DMS 273 treated with DMSO at 0.1 percent for 48 hours (cell line): ENCODE measurements at places on chromosomes 11 and 22.

DNA sequence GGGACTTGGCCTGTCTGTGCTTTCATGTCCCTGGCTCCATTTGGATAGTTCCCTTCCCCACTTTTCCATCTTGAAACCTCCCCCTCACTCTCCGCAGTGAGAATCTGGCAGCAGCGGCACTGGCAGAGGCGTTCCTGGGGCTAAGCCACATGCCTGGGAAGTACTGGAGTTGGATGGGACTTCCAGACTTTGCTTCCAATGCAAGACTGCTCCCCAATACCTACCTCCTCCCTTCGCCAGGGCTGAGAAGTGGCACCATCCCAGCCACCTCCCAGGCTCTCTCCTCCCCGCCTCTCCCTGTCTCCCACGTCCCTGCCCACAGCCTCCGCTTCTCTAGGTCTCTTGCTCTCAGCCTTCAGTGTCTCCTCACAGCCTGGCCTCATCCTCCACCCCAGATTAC lies 16.6 kb downstream of the TST start:
- DNase-seq: no peak

DNA sequence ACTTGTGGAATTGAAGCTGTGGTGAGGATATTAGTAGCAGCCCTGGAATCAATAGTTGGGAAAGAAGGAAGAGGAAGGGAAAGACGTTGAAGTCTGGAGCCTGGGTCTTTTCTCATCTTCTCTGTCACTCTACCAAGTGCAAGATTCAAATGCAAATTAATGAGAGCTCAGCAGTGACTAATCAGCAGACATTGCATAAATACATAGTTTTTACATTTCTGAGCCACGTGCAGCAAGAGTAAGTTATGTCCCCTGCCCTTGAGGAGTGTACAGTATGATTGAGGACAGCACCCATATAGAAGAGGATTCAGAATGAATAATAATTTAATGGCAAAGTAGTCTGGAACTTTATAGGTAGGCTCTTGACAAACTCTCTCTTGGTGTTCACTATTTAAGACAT lies 23.8 kb downstream of the CTR9 start:
- no peak for DNase-seq

DNA sequence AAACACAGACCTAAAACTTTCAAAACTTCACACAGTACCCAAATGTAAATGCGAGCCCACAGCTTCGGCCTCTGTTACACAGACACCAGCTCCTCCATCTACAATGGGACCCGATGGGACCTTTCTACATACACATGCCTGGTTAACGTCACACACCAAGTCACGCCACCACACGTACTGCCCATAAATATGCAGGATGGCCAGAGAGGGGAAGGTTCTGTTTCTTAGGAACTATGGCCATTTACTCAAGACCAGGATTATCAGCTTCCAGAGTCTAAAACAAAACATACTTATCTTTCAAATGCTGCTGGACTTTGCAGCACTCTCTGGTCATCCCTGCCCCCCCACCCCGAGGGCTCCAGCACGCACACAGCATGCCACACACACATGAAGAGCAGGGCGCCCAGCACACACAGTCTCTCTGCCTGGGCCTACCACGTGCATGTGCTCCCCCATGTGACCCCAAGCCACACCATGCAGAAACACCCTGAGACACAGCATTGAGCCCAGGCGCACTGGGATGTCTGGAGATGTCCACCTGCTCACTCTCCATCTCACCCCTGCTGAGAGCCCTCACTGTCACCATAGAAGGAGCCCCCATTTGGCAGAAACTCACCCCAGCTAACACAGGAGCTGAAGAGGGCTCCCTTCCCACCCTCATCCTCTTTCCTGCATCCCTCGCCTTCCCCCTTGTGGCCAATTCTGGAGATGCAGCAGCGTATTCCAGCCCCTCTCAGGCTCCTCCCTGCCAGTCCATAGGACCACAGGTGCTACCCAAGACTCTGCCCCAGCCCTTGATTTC lies 61.8 kb downstream of the SLC22A12 start:
- peak; percentile 14 for DNase-seq

DNA sequence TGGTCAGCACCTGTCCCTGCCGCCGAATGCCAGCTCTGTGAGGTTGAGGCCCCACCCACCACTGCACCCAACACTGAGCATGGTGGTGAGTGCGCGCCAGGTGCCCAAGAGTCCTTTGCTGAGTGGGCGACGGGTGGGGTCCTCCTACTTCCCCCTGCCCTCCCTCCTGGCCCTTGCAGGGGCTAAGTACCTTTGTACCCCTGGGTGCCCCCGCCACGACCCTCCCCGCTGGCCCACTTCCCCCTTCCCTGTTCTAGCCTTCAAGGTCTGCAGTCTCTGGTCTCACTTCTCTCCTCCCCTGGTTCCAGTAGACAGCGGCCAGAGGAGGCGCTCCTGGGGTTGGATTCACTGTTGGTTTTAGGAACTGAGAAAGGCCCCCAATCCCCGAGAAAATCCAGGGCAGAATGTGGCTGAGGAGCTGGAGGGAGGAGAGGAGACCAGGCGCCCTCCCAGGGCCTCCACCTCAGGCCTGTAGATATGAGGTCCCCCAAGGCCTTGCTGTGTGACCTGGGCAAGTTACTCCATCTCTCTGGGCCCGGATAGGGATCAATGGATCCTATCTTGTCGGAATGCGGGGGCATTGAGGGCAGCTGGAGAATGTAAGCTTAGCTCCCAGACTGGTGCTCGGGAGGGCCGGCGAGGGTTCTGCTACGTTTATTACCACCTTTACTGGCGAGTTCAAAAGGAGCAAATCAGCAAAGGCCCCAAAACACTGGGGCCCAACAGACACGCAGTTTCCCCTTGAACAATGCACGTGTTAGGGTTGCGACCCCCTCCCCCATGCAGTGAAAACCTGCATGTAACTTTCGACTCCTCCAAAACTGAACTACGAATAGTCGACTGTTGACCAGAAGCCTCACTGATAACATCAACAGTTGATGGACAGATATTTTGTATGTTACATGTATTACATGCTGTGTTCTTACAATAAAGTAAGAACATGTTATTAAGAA lies 31.9 kb upstream of the SMIM38 start:
- no peak for DNase-seq

GRCh38 chr11:114194702-114195101 lies 101.5 kb upstream of the NNMT start:
- no peak for DNase-seq

GRCh38 chr11:61120099-61120705 lies 17.9 kb downstream of the CD5 start:
- DNase-seq: no peak

DNA sequence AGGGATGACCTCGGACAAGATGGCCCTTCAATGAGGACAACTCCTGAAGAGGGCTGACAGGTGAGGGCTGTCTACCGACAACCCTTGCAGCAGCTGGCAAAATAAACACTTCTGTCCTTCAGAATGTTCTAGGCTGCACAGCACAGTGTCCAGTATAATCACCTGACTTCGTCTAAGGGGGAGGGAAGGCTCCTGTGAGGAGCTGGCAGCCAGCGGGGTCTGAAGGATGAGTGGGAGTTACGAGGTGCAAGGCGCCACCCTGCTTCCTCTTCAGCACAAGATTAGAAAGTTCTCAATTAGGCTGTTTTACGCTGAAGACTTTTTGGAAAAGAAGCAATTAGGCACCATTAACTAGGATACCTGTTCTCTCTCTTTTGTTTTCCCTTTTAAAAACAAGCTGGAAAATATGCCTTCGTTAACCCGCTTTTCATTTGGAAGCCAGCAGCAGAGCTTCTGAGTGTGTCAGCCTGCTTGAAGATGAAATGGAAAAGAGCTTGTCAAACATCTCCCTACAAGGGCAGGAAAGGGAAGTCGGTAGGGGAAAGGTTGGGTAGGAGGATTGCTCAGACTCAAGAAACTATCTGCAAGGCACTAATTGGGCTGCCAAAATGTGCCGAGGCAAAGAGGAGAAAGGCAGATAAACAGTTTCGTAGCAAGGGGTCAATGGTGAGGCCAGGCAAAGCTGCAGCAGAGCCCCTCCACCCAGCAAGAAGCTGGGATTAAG lies 592.2 kb upstream of the CADM1 start:
- DNase-seq: no peak

GRCh38 chr11:72389116-72389515 lies 45.2 kb downstream of the CLPB start:
- DNase-seq: no peak

- no peak for DNase-seq
Measured at GRCh38 chr22:40216041-40216756, 38.5 kb downstream of the TNRC6B start.

GRCh38 chr11:70078095-70078780 lies at the start of gene ANO1:
Gene ANO1, plus strand, starts transcription at chr11:70078317. Its CDS starts 290 bp downstream, at chr11:70078607.
- DNase-seq: no peak

- DNase-seq: peak; percentile 80
Measured at GRCh38 chr11:64241491-64242374, 838 bp downstream of the FKBP2 start.

- no peak for DNase-seq
Measured at GRCh38 chr11:61027141-61027840, 55.8 kb downstream of the CD6 start.

DNA sequence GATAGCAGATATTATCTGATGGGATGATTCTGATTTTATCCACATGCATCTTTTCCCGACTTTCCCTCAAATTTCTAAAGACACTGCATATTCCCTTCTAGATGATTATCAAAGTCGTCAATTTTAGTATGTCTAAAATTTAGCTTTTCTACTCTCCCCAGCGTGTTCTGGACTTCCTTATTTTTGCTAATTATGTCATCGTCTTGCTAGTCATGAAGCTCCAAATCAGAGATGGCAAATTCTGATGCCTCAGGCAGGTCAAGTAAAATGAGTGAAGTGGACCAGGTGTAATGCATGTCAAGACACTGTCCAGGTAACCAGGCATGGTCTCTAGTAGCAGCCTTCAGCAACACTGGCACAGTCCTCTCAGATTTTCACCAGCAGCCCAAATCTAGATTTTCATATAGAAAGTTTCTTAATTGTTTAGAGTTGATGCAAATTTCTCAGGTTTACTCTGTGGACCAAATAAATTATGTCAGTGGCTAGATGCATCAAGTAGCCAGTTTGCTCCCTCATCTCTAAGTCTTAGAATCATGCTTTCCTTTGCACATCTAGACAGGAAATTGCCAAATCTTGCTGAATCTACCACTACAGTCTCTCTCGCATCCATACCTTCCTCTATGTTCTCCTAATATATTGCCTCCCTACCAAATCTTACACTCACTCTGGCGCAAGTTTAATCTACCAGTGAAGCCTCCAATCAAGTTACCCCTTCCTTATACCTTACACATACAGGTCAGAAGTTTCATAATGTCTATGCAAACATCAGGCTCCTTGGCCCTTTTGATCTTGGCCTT lies 10.6 kb downstream of the HSD17B12 start:
- no peak for DNase-seq

DNA sequence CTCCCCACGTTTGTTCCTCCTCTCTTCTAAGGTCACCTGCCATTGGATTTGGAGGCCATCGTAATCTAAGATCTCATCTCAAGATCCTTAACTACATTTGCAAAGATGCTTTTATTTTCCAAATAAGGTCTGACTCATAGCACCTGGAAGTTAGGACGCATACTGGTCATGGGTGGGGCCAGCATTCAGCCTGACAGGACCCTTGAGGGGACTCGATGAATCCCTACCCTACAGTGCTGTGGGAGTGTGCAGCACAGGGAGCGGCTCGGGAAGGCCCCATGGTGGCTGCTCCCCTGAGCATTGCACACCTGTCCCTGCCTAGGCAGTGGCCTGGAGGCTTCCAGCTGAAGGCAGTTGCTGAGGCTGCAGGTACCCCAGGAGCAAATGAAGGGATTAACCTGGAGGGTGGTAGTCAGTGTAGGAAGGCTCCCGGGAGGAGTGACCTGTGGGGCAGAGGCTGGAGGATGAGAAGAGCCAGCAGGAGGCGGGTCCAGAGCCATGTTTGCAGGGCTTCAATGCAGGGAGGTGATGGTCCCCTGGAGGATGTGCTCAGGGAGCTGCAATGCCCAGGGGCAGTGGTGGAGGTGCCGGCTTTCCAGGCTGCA lies 362.2 kb downstream of the CTTN start:
- no peak for DNase-seq

- DNase-seq: no peak
Measured at GRCh38 chr11:130219148-130219547, 59.6 kb downstream of the ST14 start.

DNA sequence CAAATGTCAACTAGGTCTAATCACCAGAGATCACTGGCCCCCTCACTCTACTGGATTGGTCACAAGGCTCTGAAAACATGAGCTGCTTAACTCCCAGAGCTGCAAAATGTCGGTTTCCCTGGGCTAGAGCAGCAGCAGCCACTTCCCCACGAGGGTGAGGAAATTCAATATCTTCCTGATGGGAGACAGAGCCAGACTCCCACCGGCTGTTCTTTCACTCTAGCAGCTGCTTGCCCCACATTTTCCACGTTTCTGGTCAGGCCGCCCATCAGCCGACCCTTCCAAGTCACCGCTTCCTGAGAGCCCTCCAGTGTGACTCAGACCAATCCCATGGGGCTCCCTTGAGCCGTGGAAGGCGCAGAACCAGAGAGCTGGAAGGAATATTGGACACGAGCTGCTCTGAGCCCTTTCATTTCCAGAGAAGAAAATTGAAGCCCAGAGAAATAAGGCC lies 227.0 kb downstream of the ADAMTS15 start:
- DNase-seq: peak; percentile 48

- DNase-seq: no peak
Measured at GRCh38 chr11:2289350-2289749, 12.4 kb downstream of the C11orf21 start.

GRCh38 chr22:50696799-50697561 lies 24.4 kb downstream of the SHANK3 start:
- DNase-seq: no peak

- no peak for DNase-seq
Measured at GRCh38 chr11:1931341-1932104, 12.0 kb downstream of the TNNT3 start.

- DNase-seq: no peak
Measured at GRCh38 chr11:112016088-112016764, 9.0 kb upstream of the DLAT start.

DNA sequence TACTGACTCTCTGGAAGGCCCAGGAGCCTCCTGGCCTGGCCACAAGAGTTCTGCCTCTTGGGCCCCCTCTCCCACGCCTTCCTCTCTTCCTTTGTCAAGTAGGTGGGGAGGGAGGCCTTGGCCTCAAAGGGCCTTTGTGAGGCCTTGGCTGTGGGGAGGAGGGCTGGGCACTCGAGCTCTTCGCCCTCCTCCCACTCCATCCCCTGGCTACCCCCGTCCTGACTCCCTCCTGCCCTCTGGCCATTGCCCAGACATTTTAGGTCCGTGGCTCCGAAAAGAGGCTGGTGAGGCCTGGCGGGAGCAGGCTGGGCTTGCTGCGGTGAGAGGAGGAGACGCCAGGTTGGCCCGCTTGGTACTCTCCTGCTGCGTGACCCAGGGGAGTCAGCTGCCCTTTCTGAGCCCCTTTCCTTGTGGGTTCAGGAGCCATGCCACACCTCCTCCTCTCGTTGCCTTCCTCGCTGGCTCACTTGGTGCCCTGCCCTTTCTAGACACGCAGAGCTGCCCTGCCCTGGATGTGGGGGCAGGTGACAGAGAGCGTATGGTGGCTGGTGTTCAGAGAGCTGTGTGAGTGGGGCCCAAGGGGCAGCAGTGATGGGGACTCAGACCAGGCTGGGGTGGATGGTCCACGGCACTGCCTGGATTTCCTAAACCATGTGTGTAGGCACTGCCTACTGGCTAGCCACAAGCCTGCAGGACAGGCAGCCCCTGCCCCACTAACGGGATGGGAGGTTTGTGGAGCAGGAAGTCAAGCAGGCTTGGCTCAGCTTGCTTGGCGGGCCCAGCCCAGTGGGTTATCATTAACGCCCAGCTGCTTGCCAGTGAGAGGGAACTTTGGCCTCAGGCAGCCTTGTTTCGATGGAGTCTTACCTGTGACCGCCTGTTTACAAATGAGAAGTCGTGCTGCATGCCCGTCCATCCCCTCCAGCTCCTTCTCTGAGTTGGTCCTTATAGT lies 15.8 kb upstream of the OMP start:
- no peak for DNase-seq
